ENCODE measurements at places on chromosomes 4 and X. TPM values are rescaled to one million over a fixed set of nuclear protein-coding genes. Genes with fewer than 3 reads are reported as not detected.

- DNase-seq: no peak
Observed at GRCh38 chr4:10031668-10032590, 10.6 kb upstream of the SLC2A9 start.

LRBA gene
- 86.8 TPM for total RNA-seq

USP17L10 gene
- not detected for total RNA-seq

- no peak for DNase-seq
Observed at GRCh38 chr4:25805255-25805860, 57.4 kb downstream of the SEL1L3 start.

NSG1 gene
- 109 TPM for total RNA-seq

RPS6KA6 gene
- 3.7 TPM for total RNA-seq

CD38 gene
- total RNA-seq: 0.08 TPM

CT45A2 gene
- total RNA-seq: not detected

- DNase-seq: no peak
Observed at GRCh38 chr4:185137233-185137925, 5.7 kb upstream of the SLC25A4 start.

GRCh38 chr4:157389741-157390140 is 169.2 kb downstream of the GRIA2 start:
- no peak for DNase-seq

RAI2 gene
- 3.9 TPM for total RNA-seq

- no peak for DNase-seq
Observed at GRCh38 chrX:74251006-74251930, 52.7 kb upstream of the ZCCHC13 start.
